ENCODE measurements at places on chromosomes 5 and 9. TPM values are rescaled to one million over a fixed set of nuclear protein-coding genes. Genes with fewer than 3 reads are reported as not detected.

SPATA31A5 gene
- not detected for total RNA-seq

- no peak for DNase-seq
Observed at GRCh38 chr9:93028448-93029006, 30.0 kb upstream of the SUSD3 start.

- DNase-seq: no peak
Observed at GRCh38 chr5:132751444-132751843, 4.2 kb downstream of the CCNI2 start.

CAMLG gene
- 34.9 TPM for total RNA-seq

DNA sequence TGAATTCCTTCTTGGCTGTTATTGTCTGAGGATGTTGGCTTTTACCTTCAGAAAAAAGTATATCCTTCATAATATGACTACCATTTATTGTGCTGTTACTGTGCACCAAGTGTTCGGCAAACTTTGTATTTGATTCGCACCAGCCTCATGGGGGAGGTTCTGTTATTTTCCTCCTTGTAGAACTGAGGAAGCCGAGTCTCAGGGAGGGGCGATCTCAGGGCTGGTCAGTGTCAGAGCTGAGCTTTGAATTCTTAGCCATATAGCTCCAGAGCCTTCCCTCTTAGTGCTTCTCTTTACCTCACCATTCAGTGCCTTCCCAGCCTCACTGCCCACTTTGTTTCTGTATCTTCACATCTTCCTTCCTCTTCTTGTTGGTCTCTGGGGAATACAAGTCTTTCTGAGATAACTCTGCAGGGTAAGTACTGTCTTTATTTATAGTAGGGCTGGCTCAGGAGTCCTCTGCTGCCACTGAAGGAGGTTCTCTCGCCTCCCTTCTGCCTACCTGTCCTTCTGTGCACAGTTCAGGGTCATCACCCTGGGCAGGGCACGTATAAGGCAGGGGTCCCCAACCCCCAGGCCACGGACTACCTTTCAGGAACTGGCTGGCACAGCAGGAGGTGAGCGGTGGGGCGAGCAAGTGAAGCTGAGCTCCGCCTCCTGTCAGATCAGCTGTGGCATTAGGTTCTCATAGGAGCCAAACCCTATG is 48.4 kb downstream of the GALNT10 start:
- DNase-seq: no peak

PTGER4 gene
- 1.6 TPM for total RNA-seq

DNA sequence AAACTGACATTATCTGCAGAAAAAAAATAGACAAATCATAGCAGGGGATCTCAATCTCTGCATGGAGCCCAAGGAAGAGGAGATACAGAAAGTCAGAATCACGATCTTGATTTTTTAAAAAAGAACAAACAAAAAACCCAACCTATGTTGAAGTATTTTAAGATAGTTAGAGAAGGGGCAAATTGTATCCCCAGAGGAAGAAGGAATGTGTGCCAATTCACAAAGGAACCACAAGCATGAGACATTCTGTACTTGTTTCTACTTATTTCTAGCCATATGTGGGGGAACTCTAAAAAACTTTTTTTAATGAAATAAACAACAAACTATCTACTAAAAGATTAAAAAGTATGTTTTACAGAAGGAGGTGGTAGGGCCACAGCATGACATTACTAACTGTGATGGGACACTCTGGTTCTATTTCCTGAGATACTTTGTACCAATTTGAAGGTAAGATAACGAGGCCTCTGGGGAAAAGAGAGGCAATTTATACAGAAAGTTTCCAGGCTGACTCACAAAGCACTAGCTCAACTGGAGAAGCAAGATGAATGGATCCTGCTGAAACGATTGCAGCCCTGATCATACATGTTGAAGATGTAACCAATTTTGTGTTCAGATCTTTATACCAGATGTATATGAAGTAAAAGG is 22.5 kb downstream of the RANBP3L start:
- DNase-seq: no peak

DNA sequence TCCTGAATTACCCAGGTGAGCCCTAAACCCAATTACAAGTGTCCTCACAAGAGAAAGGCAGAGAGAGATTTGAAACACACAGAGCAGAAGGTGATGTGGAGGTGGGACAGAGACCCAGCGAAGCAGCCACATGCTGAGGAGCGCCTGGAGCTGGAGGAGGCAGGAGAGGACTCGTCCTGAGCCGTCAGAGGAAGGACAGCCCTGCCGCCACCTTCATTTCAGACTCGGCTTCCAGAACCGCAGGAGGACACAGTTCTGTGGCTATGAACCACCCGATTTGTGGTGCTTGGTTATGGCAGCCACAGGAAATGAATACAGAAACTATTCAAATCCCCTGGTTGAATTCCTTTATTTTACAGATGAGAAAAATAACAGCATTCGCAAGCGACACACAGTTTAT is 16.4 kb upstream of the FBP1 start:
- no peak for DNase-seq

DNA sequence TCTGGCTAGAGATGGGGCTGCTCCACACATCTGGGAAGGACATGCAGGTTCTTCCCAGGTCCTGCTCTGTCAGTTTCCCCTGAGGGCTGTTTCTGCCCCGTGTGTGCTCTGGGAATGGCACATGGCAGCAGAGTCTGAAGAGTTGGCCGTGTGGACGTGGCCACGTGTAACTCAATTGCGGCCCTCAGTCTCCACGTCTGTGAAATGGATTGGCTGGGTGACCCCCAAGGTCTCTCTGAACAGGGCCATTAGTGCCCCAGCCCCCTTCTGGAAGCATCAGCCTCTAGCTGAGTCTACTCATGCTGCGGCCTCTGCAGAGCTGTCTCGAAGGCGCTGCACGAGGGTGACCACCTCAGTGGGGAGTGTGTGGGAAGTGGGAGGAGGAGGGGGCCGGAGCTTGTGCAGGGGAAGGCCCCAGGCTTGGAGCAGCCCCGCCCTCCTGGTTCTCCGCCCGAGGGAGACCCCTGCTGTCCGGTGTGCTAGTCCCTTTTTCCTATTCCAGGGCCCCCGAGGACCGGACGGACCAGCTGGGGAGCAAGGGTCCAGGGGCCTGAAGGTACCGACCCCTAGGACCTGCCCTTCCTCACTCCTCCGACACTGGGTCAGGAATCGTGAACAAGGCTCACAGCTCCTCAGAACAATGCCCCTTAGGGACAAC is 58.9 kb upstream of the ORM1 start:
- no peak for DNase-seq

GRCh38 chr5:149161026-149161687 is 19.9 kb downstream of the ABLIM3 start:
- peak; percentile 78 for DNase-seq

GDF9 gene
- 0.15 TPM for total RNA-seq

GRCh38 chr9:123426406-123426805 is 70.4 kb downstream of the CRB2 start:
- no peak for DNase-seq

- no peak for DNase-seq
Observed at GRCh38 chr9:116466271-116467235, 220.6 kb upstream of the TRIM32 start.

- DNase-seq: no peak
Observed at GRCh38 chr9:81069923-81070322, 619.4 kb downstream of the TLE1 start.

- no peak for DNase-seq
Observed at GRCh38 chr5:126464959-126465358, 41.8 kb downstream of the GRAMD2B start.

DMRT2 gene
- not detected for total RNA-seq

GRCh38 chr9:88777498-88778312 is 213.6 kb upstream of the S1PR3 start:
- DNase-seq: no peak

DNA sequence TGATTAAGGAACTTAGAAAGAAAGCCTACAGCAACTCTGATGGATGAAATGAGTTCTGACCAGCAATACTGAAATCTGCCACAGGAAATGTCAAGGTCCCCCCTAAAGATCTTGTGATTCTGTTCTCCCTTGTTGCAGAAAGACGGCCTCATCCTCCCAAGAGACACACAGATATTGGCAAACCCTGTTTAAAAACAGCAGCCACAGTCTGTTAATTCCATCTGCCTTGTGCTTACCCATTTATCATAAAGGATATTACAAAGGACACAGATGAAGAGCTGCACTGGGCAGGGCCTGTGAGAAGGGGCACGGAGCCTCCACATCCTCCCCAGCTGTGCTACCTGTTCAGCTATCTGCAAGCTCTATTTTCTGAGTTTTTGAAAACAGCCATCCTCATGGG is 15.2 kb downstream of the RAPGEF1 start:
- no peak for DNase-seq

WNT8A gene
- not detected for total RNA-seq

GRCh38 chr5:61401726-61402125 is 69.7 kb downstream of the ZSWIM6 start:
- DNase-seq: peak; percentile 60
